ENCODE measurements at places on chromosomes 1 and 21.
A peak's percentile ranks its signal among the peaks of the same experiment; 100 is the strongest.

- no peak for DNase-seq
Observed at GRCh38 chr1:45796946-45797345, 6.5 kb upstream of the MAST2 start.

GRCh38 chr1:9505143-9505542 is 34.1 kb upstream of the SLC25A33 start:
- DNase-seq, result no peak

GRCh38 chr1:43858324-43858723 is 75.3 kb upstream of the ARTN start:
- DNase-seq, result peak; percentile 89

- peak; percentile 71 for DNase-seq
Observed at GRCh38 chr1:53734650-53735211, 4.2 kb downstream of the GLIS1 start.

DNA sequence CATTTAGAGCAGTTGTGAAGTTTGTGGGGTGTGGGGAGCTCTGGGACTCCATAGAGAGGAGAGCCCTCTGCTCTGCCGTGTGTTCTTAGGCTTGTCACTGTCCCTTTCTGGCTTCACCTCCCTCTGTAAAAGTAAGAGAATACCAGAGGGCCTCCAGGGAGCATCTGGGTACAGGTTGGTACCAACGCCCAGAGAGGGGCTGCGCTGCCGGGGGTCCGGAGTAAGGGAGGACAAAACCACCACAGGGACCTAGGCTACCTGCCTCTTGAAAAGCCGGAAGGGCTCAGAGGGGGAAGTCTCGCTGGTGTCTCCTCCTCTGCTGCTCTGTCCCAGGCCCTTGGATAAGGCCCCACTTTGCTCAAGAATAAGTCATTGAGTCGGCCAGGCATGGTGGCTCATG is 3.1 kb upstream of the TINAGL1 start:
- no peak for DNase-seq

Measured in myocyte (in vitro differentiated cells).